Suprapubic skin (tissue), 4 donors: ENCODE measurements at places on chromosomes 1 and 21.

- DNase-seq: no peak
Observed at GRCh38 chr1:15852828-15853302, 5.4 kb downstream of the SPEN start.

DNA sequence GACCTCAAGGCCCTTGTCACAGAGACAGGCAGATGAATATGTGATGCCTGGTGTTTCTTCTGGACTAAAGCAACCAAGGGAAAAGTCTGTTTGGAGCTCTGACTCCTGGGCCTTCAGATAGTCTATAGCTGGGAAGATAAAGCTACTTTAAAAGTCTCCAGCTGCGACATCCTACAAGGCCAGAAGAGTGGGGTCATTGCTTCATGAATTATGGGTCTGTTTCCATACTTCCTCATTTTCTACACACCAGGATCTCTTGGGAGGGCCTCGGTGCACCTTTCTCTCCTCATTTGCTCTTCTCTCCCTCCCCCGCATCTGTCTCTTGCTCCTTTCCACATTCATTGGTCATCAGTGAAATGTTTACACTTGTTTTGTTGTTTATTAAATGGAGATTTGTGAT lies 44.8 kb downstream of the SYT2 start:
- DNase-seq: no peak

DNA sequence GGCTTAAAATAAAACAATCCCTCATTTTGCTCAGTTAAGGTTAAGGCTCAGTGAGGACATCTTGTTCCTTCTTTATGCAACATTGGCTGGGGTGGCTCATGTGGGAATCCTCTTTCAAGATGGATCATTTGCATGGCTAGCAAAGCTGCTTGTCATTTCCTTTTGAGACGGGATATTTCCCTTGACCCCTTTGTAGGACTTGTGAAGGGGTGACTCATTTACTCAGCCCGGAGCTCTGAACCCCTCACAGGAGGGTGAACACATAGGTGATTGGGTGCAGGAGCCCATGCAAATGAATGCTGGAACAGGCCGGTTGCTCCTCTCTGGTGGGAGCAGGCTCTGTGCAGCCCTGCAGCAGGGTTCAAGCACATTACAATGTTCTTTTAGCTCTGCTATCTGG lies 15.8 kb upstream of the C8A start:
- DNase-seq: no peak

DNA sequence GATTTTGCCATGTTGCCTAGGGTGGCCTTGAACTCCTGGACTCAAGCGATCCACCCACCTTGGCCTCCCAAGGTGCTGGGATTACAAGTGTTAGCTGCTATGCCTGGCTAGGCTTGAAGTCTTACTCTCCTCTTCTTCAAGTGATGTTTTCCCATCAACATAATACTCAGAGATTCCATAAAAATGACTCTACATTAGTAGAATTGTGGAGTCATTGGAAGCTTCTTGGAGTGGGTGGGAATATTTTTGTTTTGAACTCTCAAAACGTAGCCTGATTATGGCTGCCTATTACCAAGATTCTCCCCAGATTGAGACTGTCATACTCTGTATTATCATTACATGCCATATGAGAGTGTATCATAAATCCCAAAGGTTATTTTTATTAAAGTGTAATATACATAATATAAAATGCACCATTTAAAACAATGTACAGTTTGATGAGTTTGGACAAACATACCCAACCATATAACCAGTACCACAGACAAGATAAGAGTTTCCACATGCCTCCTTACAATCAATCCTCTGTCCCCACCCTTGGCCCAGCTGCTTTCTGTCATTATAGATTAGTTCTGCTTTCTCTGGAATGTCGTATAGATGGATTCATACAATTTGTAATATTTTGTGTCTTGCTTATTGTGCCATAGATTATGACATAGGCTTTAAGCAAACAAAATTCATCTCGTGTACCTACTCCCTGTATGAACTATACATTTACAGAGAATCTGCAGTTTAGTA lies 8.0 kb upstream of the DNM3 start:
- DNase-seq: no peak

DNA sequence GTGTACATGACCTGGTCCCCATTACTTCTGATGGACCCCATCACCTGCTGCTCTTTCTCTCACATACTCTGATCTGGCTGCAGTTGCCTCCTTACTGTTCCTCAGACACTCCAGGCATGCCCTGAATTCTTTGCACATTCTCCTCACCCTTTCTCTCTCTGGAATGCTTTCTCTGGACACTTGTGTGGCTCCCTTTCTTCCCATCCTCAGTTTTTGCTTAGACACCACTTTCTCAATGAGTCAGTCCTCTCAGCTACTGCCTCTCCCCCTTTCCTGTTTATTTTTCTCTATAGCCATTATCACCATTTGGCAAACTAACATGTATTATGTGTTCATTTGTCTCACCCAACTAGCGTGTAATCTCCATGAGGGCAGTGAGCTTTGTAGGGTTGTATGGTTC lies 28.1 kb downstream of the PLXNA2 start:
- DNase-seq: no peak

DNA sequence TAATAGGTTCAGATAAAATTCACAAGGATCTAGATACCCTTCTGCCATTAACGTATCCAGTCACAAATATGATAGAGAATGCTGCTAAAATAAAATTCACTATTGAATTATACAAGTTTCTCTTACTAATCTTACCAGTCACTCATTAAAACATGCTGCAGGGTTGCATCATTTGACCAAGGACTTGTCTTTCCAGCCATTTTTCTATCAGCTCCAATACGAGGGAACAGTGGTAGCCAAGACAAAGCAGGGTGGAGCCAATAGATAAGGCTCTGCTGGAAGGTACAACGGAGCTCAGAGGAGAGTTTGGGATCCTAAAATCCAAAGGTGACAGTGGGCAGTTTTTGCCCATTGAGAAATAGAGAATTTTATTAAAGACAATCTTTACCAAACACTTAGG lies 4.0 kb downstream of the DONSON start:
- DNase-seq: no peak

DNA sequence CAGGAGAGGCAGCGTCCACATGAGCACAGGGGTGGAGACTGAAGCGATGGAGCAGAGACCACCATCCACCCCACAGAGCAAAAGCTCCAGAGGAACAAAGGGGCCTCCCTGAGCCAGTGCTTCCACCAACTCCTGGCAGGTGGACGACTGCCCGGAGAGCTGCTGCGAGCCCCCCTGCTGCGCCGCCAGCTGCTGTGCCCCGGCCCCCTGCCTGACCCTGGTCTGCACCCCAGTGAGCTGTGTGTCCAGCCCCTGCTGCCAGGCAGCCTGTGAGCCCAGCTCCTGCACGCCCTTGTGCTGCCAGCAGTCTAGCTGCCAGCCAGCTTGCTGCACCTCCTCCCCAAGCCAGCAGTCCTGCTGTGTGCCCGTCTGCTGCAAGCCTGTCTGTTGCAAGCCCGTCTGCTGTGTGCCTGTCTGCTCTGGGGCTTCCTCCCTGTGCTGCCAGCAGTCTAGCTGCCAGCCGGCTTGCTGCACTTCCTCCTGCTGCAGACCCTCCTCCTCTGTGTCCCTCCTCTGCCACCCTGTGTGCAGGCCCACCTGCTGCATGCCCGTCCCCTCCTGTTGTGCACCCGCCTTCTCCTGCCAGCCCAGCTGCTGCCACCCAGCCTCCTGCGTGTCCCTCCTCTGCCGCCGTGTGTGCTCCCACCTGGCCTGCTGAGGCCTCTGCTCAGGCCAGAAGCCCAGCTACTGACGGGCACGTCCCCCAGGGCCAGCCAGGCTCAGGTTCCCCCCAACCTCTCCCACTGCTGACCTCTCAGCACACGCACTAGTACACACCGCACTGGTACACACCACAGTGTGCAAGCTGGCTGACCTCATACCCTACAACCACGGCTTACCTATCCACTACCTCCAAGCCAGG lies 5.4 kb downstream of the KRTAP10-12 start:
- DNase-seq: no peak
